A549 treated with dexamethasone at 1 μM for 4 hours (cell line): ENCODE measurements at places on chromosomes 5 and 9. TPM values are rescaled to one million over a fixed set of nuclear protein-coding genes. Genes with fewer than 3 reads are reported as not detected.

Gene SLC9A3
- total RNA-seq: 1.7 to 2.3 TPM (median 2.1 TPM) in 5 replicates

Gene VCAN
- total RNA-seq: 7.9 to 12.6 TPM (median 12.2 TPM) in 5 replicates

Gene SHOC1
- 0.01 to 0.02 TPM in 2 of 5 replicates, not detected in the others for total RNA-seq

Gene SPATA31E1
- total RNA-seq: 0.02 TPM in 1 of 5 replicates, not detected in the others

Gene SPINK13
- 0.13 to 0.31 TPM (median 0.19 TPM) in 4 of 5 replicates, not detected in the other for total RNA-seq

Gene EDIL3
- 0.09 to 0.29 TPM (median 0.20 TPM) in 5 replicates for total RNA-seq

Gene GALNT12
- 2.8 to 4.0 TPM (median 3.7 TPM) in 5 replicates for total RNA-seq

Gene PCDHGB2
- 0.05 to 0.16 TPM (median 0.11 TPM) in 5 replicates for total RNA-seq

Gene TMEM250
- 31.0 to 50.8 TPM (median 47.6 TPM) in 5 replicates for total RNA-seq

Gene PLPP7
- total RNA-seq: 0.09 TPM in 1 of 5 replicates, not detected in the others

Gene ADAMTSL1
- total RNA-seq: 0.05 to 0.16 TPM in 2 of 5 replicates, not detected in the others

Gene PHF24
- total RNA-seq: 0.08 to 0.19 TPM (median 0.14 TPM) in 5 replicates

Gene PCDHA1
- total RNA-seq: 0.08 to 0.21 TPM (median 0.18 TPM) in 5 replicates

Gene IFNA13
- total RNA-seq: not detected in 5 replicates

Gene EEIG1
- total RNA-seq: 32.2 to 51.9 TPM (median 43.0 TPM) in 5 replicates

Gene NMUR2
- 0.05 to 0.22 TPM (median 0.11 TPM) in 3 of 5 replicates, not detected in the others for total RNA-seq

Gene BTNL9
- 0.67 to 1.2 TPM (median 1.0 TPM) in 5 replicates for total RNA-seq

Gene CA9
- 5.6 to 10.5 TPM (median 8.9 TPM) in 5 replicates for total RNA-seq

Gene KCNV2
- not detected in 5 replicates for total RNA-seq

Gene RALGPS1
- 1.7 to 2.4 TPM (median 1.9 TPM) in 5 replicates for total RNA-seq

Gene PKD2L2
- 0.05 TPM in 1 of 5 replicates, not detected in the others for total RNA-seq

Gene C9orf153
- total RNA-seq: 0.07 to 0.25 TPM (median 0.12 TPM) in 5 replicates

Gene ALDOB
- not detected in 5 replicates for total RNA-seq

Gene ECSCR
- total RNA-seq: not detected in 5 replicates

Gene HAND1
- 0.34 to 0.83 TPM (median 0.44 TPM) in 5 replicates for total RNA-seq

Gene EPB41L4A
- total RNA-seq: 3.7 to 4.2 TPM (median 3.7 TPM) in 5 replicates

Gene AHRR
- 3.8 to 5.5 TPM (median 5.4 TPM) in 5 replicates for total RNA-seq

Gene TAF11L5
- not detected in 5 replicates for total RNA-seq

Gene ROPN1L
- total RNA-seq: 1.7 to 2.2 TPM (median 2.0 TPM) in 5 replicates

Gene PCDHB12
- 0.03 to 0.05 TPM in 2 of 5 replicates, not detected in the others for total RNA-seq

Gene CCDC183
- total RNA-seq: 0.11 to 0.43 TPM (median 0.27 TPM) in 5 replicates

Gene NUTM2F
- not detected in 5 replicates for total RNA-seq

Gene FOXD1
- total RNA-seq: 14.5 to 16.5 TPM (median 15.8 TPM) in 5 replicates

Gene TRPM3
- total RNA-seq: not detected in 5 replicates

Gene EQTN
- 0.20 to 0.21 TPM in 2 of 5 replicates, not detected in the others for total RNA-seq

Gene FGF18
- total RNA-seq: 2.5 to 4.8 TPM (median 4.2 TPM) in 5 replicates

Gene INSL4
- total RNA-seq: 14.0 to 17.1 TPM (median 15.9 TPM) in 5 replicates

Gene TAF11L10
- total RNA-seq: not detected in 5 replicates

Gene GNA14
- total RNA-seq: 0.09 TPM in 1 of 5 replicates, not detected in the others

Gene CDC25C
- 9.0 to 11.0 TPM (median 9.7 TPM) in 5 replicates for total RNA-seq
